ENCODE measurements at places on chromosomes 2 and 18.

DNA sequence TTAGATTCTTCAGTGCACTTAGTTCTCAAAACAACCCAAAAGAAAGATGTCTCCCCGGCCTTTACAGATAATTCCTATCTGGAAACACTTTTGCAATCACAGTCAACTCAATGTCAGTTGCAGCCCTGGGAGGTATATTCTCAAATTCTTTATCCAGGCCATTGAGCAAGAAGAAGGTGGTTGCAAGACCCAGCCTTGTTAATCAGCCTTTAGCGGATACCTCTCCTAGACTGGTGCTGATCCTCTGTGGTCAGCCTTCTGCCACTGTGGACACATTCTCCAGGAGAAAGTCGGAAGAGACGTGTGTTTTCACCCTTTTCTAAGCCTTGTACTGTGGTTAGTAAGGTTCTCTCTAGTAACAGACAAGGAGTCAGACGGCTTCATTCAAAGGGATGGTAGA lies 7.8 kb upstream of the FZD7 start:
- no peak for DNase-seq

GRCh38 chr2:197146995-197147394 lies 163.6 kb downstream of the ANKRD44 start:
- no peak for DNase-seq

DNA sequence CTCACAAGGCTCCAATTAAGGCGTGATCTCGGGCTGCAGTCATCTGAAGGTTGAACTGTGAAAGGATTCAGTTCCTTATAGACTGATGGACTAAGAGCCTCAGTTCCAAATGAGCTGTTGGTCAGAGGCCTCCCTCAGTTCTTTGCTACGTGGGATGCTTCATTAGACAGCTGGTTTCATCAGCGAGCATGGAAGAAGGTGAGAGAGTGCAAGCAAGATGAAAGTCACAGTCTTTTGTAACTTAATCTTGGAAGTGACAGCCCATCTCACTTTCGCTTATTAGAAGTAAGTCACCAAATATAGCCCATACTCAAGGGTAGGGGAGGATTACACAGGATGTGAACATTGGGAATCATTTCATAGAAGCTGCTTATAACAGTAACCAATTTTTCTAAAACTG lies 26.8 kb downstream of the PPP1CB start:
- DNase-seq = no peak

DNA sequence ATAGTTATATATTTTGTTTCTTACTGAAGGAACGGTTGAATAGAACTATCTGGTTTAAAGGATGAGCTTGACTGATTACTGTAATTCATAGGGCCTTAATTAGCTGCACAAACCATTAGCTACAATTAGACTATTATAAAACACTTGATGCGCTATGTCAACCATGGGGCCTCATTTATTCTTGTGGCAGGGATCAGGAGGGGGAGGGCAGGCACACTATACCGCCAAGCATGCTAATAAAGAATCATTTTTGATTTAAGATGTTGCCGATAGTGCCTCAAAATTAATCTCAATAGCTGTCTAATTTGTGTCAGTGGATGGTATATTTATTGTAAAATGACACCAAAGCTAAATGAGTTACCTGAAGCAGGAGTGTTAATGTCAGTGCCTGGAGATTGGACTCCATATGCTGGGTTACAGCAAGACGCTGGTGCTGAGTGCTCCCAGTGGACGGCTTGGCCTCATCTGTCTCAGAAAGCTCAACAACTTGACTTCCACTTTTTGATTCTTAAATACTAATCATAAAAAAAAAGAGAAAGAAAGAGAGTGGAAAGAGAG lies 1007.0 kb upstream of the CELF4 start:
- no peak for DNase-seq

- no peak for DNase-seq
Measured at GRCh38 chr2:127361929-127362885, 25.6 kb downstream of the MAP3K2 start.

DNA sequence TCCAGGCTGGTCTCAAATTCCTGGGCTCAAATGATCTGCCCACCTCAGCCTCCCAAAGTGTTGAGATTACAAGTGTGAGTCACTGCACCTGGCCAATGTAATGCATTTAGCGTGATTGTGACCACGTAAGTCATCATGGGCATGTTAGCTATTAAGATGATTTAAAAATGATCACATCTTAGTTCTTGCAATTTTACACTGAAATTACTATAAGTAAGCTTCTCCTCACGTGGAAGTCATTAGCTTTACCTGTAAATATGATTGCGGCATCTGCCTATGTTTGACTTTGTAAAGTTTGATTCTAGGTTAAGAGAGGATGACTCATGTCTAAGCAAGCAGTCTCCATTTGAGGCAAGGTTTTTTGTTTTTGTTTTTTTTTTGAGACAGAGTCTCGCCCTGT lies 85.5 kb downstream of the PMAIP1 start:
- DNase-seq = no peak

DNA sequence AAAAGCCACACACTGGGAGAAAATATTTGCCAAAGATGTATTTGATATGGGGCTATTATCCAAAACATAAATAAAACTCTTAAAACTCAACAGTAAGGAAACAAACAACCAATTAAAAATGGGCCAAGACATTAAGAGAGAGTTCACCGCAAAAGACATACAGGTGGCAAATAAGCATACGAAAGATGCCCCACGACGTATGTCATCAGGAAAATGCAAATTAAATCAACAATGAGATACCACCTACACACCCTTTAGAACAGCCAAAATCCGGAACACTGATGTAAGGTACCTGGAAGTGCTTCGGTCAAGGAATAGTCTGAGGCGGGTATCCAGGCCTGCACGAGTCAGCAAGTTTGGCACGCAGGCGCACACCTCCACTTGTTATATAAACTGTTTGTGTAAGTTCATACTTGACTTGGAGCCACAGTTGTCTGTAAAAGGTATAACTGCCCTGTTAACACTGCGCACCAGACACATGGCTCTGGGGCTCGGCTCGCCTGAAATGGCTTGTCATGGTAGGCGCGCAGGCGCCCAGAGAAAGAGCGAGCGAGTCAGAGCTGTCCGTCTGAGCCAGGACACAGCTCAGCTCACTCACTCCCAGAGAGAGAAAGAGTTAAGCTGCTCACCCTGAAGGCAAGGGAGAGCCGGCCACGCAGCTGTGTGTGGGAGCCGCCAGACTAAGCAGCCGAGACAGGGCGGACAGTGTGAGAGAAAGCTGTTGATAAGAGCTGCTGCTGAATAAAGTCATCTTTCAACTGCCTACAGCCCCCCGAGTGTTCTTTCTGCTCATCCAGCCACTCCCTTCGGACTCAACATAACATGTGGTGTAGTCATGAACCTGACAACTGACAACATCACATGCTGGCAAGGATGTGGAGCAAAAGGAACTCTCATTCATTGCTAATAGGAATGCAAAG lies 87.3 kb downstream of the HNRNPLL start:
- DNase-seq = no peak

DNA sequence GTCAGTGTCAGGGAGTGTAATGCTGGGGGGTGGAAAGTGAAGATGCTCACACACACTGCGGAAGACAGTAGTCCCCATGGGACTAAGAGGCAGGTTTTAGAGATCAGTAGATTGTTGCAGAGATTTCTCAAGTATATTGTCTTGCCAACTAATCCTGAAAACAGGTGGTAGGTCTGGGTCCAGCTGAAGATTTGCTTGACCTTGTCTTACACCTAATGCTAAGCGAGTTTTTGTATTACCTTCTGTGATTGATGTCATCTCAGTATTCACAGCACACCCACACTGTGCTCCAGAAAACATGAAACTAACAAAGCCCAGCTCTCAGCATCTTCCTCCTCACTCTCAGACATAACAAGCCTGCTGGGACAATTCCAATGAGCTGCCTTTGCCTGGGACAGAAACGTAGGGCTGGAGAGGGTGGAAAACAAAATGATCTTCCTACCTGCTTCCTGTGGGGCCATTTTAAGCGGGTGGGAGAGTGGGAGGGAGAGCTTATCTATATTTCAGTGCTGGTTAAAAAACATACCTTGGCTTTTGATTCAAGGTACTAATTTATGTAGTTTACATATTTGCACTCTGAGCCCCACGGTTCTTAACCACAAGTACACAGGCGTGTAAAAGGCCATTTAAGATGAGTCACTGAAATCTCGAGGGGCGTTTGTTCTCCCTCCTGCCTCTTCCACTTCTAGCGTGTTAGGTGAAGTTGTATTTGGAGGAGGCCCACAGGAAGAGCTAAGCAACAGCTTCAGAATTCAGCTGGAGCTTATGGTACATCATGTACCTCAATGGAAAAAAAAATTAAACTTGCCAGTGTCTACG lies 23.1 kb upstream of the RBMS1 start:
- no peak for DNase-seq

DNA sequence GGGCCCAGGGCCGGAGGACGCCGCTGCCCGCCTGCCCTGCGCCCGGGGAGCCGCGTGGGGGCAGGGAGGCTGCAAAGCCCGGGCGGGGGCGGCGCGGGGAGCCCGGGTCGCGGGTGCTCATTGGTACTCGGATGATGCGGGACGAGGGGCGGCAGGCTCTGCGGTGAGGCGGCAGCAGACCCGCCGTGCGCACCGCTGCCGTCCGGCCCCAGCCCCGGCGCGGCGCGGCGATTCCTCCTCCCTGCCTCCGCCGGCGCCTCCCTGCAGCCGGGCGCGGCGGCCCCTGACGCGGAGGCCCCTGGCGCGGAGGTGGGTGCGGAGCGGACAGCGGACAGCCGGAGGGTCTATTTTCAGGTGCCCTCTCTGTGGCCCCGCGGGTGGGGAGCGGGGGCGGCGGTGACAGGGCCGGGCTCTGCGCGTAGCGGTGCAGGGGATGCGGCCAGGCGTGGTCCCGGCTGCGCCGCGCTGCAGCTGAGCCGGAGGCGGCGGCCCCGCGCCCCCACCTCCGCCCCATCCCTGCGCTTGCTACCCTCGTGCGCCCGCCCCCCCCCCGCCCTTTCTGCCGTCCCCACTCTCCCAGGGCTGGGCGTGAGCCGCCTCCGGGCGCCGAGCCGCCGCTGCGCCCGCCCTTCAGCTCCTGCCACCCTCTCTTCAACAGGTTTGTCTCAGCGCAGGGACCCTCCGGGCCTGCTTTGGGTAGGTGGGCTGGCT lies 640 bp downstream of the SPTBN1 start:
- no peak for DNase-seq

- no peak for DNase-seq
Measured at GRCh38 chr2:161116509-161116908, 43.7 kb upstream of the TANK start.

DNA sequence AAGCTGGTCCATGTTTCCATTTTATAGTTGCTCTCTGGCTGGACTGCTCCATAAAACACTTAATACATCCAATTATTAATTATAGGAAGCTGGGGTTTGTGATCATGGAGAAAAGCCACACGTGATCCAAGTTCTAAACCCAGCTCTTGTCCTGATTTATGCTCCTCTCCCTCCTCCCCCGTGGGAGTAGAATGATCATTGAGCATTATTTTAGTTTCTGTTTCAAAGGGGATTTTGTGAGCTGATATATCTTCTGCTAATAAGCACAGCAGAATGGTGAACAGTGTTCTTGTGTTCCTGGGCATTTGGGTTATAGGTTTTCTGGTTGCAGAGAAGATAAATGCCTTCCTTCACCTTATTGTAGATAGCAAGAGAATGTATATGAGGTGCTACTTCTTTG lies 135.7 kb upstream of the TMEM200C start:
- no peak for DNase-seq

GRCh38 chr18:62281684-62282083 lies 43.4 kb upstream of the TNFRSF11A start:
- no peak for DNase-seq
